ENCODE measurements at places on chromosomes 3 and 15.

DNA sequence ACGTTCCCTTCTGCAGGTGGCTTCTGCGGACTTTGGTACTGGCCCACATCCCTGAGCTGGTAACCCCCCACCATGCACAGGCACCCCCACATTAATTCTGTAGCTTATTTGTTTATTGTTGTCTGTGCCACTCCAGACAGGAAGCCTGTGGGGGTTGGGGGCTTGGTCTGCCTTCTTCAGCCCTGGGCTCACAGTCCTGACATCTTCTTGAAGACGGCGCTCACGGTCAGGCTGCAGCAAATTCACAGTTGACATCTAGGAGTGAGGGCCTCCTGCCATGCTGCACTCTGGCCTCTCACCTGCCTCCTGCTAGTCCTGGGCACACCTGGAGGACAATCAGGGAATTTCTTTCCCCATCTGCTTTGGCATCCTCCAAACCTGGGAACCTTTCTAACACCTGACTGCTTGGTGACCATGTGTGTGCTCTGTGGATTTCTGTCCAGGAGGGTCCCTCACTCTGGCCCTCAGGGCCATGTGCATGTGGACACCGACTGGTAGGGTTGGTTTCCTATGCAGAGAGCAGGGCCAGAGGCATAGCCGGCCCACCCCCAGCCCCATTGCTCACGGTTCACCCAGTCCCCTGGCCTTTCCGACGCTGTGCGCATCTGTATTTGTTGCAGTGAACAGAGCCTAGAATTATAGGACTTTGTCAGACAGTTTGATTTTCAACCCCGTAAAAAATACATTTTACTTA, 68.8 kb downstream of the APBA2 start:
- DNase-seq: no peak

- DNase-seq: peak; percentile 44
These were observed 22.2 kb downstream of the UACA start for GRCh38 chr15:70741107-70741531.

DNA sequence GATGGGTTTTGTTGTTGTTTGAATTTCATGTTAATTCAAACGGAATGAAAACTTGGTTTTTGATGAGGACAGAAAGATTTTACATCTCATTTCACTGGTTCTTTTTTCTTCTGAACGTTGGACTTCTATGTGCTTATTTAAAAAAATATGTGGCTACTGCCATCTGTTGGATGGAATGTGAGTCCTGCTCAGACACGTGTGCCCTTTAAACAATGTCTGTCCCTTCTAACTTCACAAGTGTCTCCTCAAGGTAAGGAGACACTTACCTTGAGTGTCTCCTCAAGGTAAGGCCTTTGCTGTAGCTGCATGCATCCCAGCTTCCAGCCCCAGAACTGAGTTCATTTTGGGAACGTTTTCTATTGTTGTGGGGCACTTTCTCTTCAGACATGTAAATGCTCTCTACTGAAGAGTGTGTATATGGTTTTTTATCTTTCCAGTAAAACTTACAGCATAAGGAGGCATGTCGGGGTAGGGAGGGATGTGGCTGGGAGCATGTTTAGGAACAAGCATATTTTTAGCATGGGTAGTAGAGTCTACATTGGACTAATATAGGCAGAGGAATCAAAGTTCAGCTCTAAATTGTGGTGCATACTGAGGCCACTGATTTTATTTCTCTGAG, 63.1 kb upstream of the UBE3A start:
- DNase-seq: peak; percentile 53

- DNase-seq: no peak
These were observed 94.4 kb downstream of the DNASE1L3 start for GRCh38 chr3:58116161-58116955.

DNA sequence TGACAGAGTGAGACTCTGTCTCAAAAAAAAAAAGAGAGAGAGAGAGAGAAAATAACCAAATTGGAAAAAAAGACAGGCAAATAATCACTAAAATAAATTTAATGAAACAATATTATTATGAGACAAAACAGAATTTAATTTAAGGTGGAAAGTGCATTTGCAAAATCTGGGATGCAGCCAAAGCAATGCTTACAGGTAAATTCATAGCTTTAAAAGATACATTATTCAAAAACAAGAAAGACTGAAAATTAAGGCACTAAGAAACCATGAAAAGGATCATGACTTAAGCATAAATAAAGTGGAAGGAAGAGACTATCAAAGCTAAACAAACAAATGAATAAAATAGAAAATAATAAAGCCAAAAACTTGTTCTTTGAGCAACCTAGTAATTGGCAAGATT, 37.7 kb downstream of the GRIP2 start:
- DNase-seq: no peak

DNA sequence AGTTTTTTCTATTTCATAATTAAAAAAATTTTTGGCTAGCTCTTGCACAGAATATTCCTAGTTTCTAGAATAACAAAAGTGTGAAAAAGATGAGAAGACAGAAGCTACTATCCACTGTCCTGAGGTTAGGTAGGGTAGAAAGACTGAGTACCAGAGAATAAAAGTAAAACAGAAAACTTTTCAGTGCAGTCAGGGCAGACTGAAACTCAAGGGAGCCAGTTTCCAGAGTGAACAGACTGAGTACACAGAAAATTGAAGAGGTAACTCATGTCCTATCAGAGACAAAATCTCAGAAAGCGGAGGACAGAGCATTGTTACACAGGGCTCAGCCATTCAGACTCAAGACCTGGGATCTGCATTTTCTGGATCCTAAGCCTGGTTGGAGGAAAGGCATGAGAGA, 8.8 kb upstream of the FBXO40 start:
- DNase-seq: no peak

GRCh38 chr15:43977072-43977884, 150.5 kb downstream of the WDR76 start:
- peak; percentile 38 for DNase-seq

- DNase-seq: peak; percentile 93
These were observed 1.0 kb upstream of the MEX3B start for GRCh38 chr15:82046666-82047452.

- no peak for DNase-seq
These were observed 67.9 kb downstream of the IGSF11 start for GRCh38 chr3:118966700-118967099.

DNA sequence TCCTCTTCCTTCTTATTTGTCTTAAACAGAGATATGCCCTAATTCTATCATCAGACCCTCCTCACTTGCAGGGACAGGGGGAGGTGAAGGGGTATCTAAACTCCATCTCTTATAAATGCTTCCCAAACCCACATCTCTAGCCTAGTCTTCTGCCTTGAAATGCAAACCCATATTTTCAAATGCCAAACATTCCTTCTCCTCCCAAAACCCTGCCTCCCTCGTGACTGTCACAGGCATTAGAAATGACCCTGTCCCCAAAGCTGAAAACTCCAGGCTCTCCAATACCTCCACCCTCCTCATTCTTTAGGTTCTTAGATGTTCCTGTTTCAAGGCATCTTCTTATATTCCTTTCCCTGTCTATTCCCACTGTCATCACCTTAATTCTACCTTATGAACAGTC, 191.0 kb downstream of the ERC2 start:
- DNase-seq: no peak

GRCh38 chr3:66320390-66320789, 99.6 kb downstream of the SLC25A26 start:
- DNase-seq: no peak

- no peak for DNase-seq
These were observed 104.5 kb downstream of the IGF2BP2 start for GRCh38 chr3:185720326-185720725.

- peak; percentile 43 for DNase-seq
These were observed 24.4 kb downstream of the ONECUT1 start for GRCh38 chr15:52765785-52766184.

DNA sequence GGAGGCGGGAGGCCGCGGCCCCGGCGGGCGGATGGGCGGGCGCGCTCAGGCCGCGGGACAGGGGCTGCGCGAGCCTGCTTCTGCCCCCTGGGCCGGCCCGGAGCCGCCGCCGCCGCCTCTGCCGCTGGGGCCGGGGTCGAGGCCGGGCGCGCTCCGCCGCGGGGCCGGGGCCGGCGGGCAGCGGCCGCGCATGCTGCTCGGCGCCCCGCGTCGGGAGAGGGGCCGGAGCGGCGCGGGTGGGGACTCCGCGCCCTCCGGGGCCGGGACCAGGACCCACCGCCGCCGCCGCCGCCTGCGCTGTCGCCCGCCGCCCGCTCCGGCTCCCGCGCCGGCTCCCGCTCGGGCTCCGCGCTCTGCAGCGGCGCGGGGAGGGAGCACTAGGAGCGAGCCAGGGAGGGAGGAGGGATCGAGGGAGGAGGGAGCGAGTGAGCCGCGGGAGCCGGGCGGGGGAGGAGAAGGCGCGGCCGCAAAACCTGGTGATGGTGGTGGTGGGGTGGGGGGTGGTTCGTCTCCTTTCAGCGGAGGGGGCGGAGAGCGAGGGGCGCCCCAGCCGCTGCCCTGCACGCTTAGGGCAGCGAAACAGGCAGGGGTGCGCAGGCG, at the start of gene LINGO1:
Gene LINGO1, minus strand, starts transcription at position 379 of the 600 bp plus-strand sequence. CDS start 597 bp downstream, outside the sequence.
- DNase-seq: no peak

- no peak for DNase-seq
These were observed 98.7 kb downstream of the CHDH start for GRCh38 chr3:53747559-53747958.

DNA sequence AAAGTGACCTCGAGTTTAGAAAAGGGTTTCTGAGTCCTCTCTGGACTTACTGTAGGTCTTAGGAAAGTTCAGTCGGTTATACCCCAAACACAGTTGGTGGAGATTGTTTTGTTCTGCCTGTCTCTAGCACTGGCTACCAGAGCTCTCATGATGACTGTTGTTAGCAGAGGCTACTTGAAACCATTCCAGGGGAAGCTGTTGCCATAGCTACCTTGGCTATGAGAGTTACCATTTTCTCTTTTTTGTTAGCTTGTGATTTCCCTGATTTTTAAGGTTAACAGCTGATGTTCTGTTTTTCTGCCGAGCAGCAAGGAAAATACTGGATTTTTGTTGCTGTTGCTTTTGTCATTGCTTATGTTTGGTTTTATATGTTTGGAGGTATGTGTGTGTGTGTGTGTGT, 26.7 kb downstream of the ABHD2 start:
- peak; percentile 82 for DNase-seq

- no peak for DNase-seq
These were observed 72.8 kb downstream of the VGLL4 start for GRCh38 chr3:11570789-11571495.

DNA sequence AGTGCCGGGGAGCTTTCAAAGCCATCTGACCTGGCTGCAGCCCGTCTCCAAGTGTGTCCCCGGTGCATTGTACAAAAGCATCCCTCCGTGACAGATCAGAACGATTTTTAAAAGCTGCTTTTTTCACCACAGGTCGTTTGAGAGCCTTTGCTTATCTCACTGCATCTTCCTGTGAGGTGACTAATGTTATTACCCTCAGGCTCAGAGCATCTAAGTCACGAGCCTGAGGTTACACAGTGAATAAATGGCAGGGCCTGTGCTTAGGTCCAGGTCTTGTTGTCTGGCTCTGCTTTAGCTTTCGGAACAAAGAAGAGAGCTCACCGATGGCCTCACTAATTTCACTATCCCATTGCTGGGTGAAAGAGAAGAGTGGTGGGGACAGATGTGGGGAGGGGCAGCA, 83.3 kb downstream of the SEC22A start:
- DNase-seq: no peak

DNA sequence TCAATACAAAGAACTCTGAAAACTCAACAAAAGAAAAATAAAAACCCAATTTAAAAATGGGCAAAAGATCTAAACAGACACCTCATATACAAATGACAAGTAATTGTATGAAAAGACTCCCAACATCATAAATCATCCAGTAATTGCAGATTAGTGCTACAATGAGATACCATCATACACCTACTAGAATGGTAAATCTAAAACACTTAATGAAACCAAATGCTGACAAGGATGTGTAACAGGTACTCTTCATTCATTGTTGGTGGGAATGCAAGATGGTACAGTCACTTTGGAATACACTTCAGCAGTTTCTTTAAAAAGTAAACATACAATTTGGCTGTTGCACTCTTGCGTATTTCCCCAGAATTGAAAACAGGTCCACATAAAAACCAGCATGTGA, 68.4 kb downstream of the LHFPL4 start:
- no peak for DNase-seq

- no peak for DNase-seq
These were observed 37.3 kb downstream of the UBE3A start for GRCh38 chr15:25401501-25401900.

DNA sequence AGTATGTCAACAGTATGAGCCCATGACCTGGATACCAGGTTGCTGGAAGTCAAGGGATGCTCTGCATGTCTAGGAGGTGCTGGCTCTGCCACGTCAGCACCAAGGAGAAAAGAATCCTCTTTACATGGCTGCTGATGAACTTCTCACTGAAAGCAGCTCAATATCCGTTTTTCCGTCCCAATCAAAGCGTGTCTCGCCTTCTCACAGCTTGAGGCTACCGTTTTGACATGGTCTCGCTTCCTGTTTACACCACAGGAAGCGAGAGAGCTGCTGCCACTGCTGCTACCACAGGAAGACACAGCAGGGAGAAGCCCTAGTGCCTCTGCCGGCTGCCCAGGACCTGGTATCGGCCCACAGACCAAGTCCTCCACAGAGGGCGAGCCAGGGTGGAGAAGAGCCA, 27.3 kb downstream of the STARD5 start:
- DNase-seq: no peak
